ENCODE measurements at places on chromosomes 3 and 15.
A peak's percentile ranks its signal among the peaks of the same experiment; 100 is the strongest.

DNA sequence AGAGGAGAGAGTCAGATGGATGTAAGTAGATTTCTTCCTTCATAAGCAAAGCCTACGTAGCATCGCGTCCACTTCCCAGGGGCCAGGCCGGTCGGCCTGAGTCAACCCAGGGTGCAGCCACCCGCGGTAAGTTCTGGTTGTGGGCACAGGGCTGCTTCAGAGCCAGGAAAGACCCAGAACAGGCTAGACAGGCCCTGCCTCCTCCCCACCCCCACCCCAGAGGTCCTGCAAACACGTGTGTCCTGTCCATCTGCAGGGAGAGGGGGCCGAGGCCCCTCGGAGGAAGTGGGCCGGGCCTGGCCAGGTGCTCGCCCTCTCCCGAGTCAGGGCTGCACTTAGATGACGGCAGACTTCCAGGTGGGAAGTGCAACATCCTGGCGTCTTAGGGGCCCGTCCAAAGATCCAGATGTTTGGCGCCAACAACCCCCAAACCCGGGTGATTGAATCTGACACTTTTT is 100.8 kb upstream of the ALDH1A3 start:
- peak; percentile 82 for DNase-seq

- DNase-seq: no peak
Measured at GRCh38 chr3:170483485-170484262, 65.0 kb downstream of the CLDN11 start.

DNA sequence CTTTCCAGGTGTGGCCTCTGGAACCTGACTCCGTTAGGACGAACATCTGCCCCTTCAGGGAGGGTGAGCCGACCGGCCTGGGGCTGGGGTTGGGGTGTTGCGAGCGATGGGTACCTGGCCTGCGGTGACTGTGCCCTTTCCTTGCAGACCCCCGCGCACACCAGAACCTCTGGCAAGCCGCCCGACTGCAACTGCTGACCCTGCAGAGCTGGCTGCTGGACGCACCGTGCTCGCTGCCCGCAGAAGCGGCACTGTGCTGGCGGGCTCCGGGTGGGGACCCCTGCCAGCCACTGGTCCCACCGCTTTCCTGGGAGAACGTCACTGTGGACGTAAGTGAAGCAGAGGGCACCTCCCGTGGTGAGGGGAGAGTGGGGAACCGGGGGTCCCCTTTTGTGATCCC is 5.5 kb upstream of the CRELD1 start:
- no peak for DNase-seq

- no peak for DNase-seq
Measured at GRCh38 chr3:16072420-16073110, 101.9 kb upstream of the GALNT15 start.

- DNase-seq: no peak
Measured at GRCh38 chr3:26753095-26753494, 130.5 kb downstream of the LRRC3B start.

- DNase-seq: no peak
Measured at GRCh38 chr15:80105193-80105592, 45.7 kb downstream of the ZFAND6 start.

DNA sequence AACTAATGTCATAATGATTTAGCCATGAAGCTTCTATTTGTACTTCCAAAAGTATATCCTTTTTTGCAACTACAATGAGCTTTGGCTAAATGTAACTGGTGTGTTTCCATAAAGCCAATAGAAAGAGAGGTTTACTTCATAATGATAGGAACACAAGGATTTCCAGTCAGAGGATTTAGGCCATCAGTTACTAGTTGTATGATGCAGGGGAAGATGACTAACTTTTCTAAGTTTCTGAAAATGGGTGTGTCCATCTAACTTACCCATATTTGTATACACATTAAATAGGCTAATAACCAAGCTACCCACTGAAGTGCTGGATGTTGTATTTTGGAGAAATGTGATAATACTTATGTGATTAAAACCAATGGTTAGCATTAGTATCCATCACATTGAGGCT is 55.7 kb downstream of the SLC4A7 start:
- DNase-seq: no peak

All from femur (tissue), 1 donor.